ENCODE measurements at places on chromosomes 12 and 14. TPM values are rescaled to one million over a fixed set of nuclear protein-coding genes. Genes with fewer than 3 reads are reported as not detected.

- no peak for DNase-seq
- H3K27ac ChIP-seq = no peak overlapping the region
- no peaks in the 10 kb centered on the region for H3K4me1 ChIP-seq
- H3K4me3 ChIP-seq = no peak overlapping the region
Measured at GRCh38 chr14:26412421-26412820, 185.4 kb downstream of the NOVA1 start.

Gene GPR135
- 1.7 TPM for polyA plus RNA-seq

GRCh38 chr14:98725191-98725590 is 546.8 kb downstream of the BCL11B start:
- H3K27me3 ChIP-seq = no peaks in the 10 kb centered on the region
- H3K36me3 ChIP-seq = no peaks in the 10 kb centered on the region
- DNase-seq = no peak
- H3K27ac ChIP-seq = no peak overlapping the region
- no peaks in the 10 kb centered on the region for H3K4me1 ChIP-seq
- H3K4me3 ChIP-seq = no peak overlapping the region

DNA sequence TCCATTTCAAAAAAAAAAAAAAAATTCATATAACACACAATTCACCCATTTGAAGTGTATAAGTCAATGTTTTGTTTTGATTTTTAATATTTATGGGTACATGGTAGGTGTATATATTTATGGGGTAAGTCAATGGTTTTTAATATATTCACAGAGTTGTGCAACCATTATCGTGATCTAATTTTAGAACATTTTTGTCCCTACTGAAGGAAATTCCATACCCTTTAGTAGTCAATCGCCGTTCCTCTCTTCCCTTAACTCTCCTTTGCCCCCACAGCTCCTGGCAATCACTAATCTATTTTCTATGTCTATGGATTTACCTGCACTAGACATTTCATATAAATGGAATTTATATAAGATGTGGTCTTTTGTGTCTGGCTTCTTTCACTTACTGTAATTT is 92.8 kb downstream of the TRAFD1 start:
- H3K4me3 ChIP-seq = no peak overlapping the region
- H3K27ac ChIP-seq = no peak overlapping the region
- DNase-seq = peak; percentile 29
- H3K27me3 ChIP-seq = no peaks in the 10 kb centered on the region
- peaks cover 36% of the 10 kb centered on the region for H3K36me3 ChIP-seq
- no peaks in the 10 kb centered on the region for H3K4me1 ChIP-seq

Gene YAF2
- polyA plus RNA-seq = 54.5 TPM
